ENCODE measurements at places on chromosomes 12 and 14.
A peak's percentile ranks its signal among the peaks of the same experiment; 100 is the strongest.

DNA sequence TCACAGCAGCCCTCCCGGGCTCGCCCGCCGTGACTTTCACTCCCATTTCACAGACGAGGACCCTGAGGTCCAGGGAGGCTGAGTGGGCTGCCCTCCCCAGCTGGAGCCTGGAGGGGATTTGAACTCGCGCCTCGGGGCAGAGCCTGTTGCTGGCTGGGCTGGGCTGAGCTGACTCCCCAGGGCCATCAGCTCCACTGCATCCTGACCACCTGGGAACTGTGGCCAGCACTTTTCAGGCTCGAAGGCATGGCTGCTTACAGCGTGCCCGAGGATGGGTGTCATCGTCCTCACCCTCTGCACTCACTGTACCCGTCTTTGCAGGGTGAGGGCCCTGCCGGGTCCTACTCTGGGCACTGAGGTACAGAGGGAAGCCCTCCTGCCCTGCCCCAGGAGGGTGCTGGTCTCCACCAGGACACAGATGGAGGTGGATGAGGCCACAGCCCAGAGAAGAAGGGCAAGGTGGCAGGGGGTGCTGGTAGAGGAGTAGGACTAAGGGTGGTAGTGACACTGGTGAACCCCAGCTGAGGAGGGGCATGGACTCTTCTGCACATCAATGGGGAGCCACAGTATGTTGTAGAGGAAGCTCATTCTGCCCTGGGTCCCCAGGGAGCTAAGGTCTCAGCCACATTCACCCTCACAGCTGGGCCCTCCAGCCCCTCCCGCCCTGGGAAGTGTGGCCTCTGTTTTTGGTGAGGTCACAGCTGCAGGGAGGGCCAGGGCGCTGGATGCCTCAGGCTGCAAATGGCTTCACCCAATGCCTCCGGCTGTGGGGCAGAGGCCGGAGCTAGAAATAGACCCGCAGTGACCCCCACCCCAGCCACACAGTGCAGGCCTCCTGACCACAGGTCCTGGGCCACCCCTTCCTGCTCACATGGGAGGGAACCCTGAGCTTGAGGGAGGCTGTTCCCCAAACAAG is 365.1 kb upstream of the SFSWAP start:
- DNase-seq = no peak

GRCh38 chr12:123269896-123270213 is 1.8 kb downstream of the CDK2AP1 start:
- DNase-seq = no peak

DNA sequence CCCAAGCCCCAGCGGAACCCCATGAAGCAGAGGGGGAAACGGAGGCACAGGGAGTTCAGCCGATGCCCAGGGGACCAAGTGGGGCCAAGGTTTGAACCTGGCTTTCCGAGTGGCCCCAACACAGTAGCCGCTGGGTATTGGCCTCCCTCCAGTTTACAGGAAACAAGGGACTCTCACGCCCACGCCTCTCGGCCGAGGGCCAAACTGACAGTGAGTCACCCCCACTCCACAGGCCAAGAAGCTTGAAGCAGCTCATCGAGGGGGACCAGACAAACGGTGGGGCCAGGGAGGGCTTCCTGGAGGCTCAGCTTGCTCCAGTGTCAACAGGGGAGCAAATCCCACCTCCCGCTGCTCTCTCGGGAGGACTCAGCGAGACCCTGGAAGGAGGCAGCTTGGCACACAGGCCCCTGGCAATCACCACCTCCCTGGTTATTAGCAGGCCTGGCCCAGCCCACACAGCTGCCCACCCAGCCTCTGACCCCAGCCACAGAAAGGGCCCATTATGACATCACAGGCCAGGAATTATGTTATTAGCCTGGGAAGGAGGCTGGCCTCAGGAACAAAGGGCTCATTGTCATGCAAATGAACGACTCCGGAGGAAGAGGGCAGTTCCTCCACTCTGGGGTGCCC is 54.6 kb downstream of the NCOR2 start:
- peak; percentile 95 for DNase-seq

GRCh38 chr14:78951602-78952001 is 781.4 kb downstream of the NRXN3 start:
- DNase-seq = no peak

DNA sequence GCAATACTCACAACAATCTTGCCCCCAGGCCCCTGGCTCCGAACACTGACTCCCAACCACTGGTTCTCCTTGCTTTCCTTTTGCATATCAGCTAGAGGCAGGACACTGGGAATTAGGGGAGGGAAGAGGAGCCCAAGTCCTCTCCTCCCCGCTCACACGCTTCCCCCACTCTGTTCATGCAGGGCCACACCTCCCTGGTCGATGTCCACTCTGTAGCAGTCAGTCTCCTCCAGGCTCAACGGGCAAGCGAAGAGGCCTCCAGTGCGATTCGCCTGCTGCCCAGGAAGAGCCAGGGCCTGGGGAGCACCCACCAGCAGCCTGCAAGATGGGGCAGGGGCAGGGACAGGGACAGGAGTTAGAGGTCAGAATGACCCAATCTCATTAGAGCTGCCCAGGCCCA is 4.8 kb downstream of the ITGA7 start:
- no peak for DNase-seq

GRCh38 chr14:71658261-71658860 is 273.9 kb upstream of the RGS6 start:
- peak; percentile 25 for DNase-seq

DNA sequence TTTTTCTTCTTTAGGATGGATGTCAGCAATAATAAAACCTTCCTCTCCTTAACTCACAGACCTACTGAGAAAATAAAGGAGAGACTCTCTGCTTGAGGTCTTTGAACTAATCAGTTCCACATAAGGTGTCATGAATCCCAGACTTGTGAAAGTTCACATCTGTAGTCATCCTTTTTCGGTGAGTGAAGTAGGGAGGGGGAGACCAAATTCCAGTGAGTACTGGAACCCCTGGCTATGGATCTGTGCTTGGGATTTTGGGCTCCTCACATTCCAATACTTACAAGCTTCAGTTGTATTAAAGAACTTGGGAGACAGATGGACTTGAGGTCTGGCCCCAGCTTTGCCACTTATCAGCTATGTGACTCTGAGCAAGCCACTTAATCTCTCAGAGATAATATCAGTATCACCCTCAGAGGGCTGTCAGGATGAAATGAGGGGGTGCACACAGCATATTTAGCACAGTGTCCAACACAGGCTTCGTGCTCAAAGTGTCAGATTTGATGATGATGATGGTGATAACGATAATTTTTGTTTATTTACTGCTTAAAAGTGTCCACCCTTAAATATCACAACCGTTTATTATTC is 34.8 kb upstream of the APPL2 start:
- DNase-seq = no peak
